GDM1 (cell line): ENCODE measurements at places on chromosomes 6 and 20.

GRCh38 chr6:12034837-12035236, 22.7 kb downstream of the HIVEP1 start:
- DNase-seq, result no peak

GRCh38 chr6:9100869-9101580, 665.7 kb upstream of the SLC35B3 start:
- no peak for DNase-seq

DNA sequence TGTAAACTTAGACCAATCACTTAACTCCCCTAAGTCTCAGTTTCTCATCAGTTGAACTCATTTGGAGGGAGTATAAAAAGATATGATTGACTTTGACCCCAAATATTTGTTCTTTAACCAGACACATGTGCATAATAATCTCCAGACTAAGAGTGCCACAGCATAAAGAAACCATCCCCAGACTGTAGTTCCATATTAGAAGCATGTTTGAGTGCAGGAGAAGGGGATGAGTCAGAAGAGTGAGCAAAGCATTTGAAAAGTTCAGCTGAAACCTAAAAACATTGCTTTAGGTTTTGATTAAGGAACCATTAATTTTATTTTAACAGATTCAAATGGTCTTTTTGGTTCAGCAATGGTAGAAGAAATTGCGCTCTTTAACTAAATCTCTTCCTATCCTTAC, 654.8 kb downstream of the UTRN start:
- no peak for DNase-seq

- DNase-seq, result no peak
These were observed 441.1 kb downstream of the MEI4 start for GRCh38 chr6:78093906-78094305.

- DNase-seq, result no peak
These were observed 58.8 kb upstream of the LTV1 start for GRCh38 chr6:143784316-143784715.

DNA sequence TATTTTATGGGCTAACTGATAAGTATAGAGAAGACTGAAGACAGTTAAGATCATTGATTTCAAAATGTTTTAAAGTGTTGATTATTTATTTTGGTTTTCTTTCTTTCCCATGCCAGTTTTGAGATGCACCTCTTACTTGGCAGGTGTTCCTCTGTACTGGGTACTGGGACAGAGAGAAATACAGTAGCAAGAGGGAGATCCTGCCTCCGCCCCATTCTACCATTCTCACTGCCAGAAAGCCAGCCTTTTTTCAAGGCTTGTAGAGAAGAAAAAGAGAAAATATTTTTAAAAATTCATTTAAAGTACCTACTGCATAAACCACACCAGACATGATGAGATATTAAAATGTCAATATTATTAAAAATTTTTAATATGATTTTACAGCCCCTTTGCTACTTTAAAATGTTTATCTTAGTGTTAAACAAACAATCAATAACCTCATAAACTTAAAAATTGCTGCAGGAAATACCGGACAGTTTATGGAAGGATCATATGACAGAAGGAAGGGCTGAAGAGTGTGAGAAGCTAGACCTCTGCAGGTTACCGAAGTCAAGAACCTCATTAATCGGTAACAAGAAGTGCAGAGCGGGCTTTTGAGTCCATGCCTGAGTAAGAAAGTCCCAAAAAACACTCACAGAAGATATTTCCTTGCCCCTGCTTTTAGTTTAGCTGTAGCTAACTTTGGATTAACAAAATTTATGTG, 117.8 kb upstream of the ESR1 start:
- no peak for DNase-seq

- no peak for DNase-seq
These were observed 78.2 kb downstream of the LAMA4 start for GRCh38 chr6:112176175-112176574.

- no peak for DNase-seq
These were observed 289.7 kb downstream of the UTRN start for GRCh38 chr6:144574796-144575195.

- DNase-seq, result no peak
These were observed 28.3 kb downstream of the SAYSD1 start for GRCh38 chr6:39086711-39087110.

- DNase-seq, result no peak
These were observed 142.0 kb downstream of the DLL1 start for GRCh38 chr6:170148709-170149470.

GRCh38 chr6:139988685-139989084, 614.2 kb upstream of the CITED2 start:
- no peak for DNase-seq

DNA sequence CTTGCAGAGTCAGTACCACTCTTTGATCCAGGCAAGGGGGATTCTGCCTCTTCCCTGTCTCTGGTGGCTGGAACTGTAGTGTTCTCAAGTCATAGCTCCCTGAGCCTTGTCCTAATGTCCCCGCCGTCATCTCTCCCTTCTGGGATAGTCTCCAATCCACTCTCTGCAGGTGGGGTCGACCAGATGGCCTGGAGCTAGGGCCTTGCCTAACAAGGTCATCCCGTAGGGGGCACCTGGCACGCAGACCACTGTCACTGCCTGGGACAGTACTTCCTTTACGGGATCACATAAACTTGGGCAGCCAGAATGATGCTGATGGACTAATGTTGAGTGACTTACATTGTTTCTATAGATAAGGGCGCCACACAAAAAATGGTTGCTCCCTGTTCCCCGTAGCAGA, 118.9 kb upstream of the SLC22A23 start:
- DNase-seq, result no peak

DNA sequence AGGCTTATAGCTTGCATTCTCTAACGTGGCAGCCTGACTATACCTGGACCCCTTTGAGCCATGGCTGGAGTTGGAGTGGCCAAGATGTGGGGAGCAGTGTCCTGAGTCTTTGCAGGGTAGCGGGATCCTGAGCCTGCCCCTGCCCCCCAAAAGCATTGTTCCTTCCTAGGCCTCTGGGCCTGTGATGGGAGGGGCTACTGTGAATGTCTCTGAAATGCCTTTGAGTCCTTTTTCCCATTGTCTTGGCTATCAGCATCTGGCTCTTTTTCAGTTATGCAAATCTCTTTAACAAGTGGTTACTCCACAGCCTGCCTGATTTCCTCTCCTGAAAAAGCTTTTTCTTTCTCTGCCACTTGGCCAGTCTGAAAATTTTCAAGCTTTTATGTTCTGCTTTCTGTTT, 17.0 kb upstream of the PRL start:
- DNase-seq, result no peak

DNA sequence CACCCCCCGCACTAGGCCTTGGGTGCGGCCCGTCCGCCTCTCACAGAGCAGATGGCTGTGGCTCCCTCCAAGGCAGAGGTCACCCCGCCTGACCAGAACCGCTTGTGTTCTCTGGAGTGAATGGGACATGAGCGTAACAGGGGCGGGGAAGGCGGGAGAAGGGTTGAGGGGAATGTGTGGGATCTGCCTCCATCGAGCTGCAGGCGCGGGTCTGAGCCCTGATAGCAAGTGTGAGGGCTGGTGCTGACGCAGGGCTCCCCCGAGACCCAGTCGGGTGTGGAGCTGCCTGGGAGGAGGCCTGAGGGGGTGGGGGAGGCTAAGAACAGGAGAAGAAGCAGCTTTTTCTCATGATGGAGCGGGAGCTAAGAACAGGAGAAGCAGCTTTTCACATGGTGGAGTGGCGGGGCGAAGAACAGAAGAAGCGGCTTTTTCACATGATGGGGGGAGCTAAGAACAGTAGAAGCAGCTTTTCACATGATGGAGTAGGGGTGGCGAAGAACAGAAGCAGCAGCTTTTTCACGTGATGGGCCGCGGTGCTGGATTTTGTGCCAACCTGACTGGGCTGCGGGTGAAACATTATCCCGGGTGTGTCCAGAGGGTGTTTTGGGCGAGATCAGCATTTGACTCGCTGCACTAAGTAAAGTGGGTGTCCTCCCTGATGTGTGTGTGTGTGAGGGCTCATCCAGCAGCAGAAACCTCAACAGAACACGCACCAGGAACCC, 169.3 kb downstream of the TTLL2 start:
- no peak for DNase-seq

DNA sequence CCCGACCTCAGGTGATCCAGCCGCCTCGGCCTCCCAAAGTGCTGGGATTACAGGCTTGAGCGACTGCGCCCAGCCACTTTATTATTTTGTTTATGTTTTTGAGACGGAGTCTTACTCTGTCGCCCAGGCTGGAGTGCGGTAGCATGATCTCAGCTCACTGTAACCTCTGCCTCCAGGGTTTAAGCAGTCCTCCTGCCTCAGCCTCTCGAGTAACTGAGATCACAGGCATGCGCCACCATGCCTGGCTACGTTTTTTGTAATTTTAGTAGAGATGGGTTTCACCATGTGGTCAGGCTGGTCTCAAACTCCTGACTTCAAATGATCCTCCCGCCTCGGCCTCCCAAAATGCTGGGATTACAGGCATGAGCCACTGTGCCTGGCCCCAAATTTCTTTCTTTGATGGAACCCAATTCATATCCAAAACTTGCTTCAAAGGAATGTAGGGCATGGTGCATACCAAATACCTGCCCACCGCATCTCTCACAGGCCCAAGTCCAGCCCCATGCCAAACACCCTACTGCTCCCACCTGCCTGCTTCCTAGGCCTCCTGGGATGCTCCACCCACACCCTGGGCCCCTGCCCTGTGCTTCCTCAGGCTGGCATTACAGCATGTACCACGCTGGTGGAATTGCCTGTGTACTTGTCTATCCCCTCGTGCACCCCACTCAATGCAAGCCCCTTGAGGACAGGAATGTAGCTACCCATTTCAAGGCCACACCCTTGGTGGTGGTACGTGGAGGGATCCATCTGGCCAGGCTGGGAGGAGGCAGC, 4.9 kb upstream of the HMGA1 start:
- DNase-seq, result no peak

- DNase-seq, result no peak
These were observed 268.8 kb downstream of the BTBD9 start for GRCh38 chr6:38370653-38371601.

GRCh38 chr6:168078943-168079405, at the start of gene FRMD1:
TSS of gene FRMD1 (minus strand) at chr6:168079212. CDS start at chr6:168079094, 118 bp downstream.
- DNase-seq, result no peak

- no peak for DNase-seq
These were observed 347.9 kb upstream of the SPTLC3 start for GRCh38 chr20:12660918-12661317.
